ENCODE measurements at places on chromosomes 5 and 9.

DNA sequence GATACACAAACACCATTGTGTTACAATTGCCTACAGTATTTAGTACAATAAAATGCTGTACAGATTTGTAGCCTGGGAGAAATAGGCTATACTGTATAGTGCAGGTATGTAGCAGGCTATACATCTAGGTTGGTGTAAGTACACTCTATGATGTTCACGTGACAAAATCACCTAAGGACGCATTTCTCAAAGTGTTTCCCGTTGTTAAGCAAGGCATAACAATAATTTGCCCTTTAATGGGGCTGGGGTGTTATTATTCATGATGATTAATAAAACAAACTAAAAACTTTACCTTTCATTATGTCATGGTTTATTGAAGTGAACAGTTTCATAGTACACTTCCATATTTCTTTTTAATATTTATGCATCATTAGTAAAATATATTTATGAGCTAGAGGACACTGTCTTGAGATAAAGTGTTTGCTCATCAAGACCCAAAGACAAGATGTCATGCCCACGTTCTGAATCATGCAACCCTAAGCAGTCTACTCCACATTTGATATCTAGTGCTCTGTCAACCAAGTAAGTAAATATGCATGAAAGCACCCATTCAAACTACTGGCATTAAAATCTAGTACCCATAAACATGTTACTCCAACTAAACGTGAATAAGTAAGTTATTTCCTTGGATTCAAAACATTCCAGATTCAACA lies 220.5 kb downstream of the NR2F1-AS1 start:
- no peak for DNase-seq

DNA sequence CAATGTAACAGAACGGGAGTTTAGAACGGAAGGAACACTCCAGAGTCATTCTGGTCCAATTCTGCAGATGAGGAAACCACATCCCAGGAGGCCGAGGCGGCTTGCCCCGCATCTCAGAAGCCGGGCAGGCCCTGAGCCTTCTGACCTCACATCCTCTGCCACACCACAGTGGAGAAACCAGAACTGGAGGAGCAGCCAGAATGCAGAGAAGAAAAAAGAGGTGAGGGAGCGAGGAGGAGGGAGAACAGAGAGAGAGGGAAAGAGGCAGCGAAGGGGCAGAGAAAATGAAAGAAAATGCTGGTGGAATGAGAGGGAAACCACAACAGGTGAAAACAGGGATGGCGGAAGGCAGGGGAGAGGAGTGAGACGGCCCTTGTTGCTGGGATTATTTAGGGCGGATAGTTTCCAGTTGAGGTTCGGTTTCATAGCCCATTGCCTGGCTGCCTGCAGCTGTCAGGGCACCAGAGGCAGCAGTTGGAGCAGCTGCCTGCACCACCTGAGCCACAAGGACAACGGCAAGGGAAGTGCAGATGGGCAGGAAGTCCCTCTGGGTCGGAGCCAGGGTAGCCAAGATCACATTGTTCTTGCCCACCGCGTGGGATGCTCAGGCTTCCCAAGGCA lies at the start of gene HMHB1:
HMHB1 (plus strand) TSS at position 77 of the 621 bp plus-strand sequence.
- no peak for DNase-seq

DNA sequence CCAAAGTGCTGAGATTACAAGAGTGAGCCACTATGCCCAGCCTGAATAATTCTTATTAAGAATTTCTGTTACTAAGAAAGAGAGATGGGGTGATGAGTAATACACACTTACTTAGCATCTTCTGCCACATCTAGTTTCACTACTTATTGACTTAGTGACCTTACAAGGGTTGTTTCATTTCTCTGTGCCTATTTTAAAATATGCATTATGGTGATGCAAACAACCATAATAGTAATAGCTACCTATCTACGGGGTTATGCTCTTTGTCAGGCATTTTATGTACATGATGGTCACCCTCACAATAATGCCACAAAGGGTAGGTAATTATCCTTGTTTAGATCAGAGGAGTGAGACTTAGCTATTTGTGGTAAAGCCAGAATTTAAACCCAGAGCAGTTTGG lies 499.0 kb upstream of the SGCD start:
- DNase-seq, result no peak

- DNase-seq, result no peak
These were observed 1.8 kb downstream of the CTXN3 start for GRCh38 chr5:127650649-127651048.

GRCh38 chr9:27209034-27209433 lies 87.9 kb downstream of the EQTN start:
- DNase-seq, result no peak

DNA sequence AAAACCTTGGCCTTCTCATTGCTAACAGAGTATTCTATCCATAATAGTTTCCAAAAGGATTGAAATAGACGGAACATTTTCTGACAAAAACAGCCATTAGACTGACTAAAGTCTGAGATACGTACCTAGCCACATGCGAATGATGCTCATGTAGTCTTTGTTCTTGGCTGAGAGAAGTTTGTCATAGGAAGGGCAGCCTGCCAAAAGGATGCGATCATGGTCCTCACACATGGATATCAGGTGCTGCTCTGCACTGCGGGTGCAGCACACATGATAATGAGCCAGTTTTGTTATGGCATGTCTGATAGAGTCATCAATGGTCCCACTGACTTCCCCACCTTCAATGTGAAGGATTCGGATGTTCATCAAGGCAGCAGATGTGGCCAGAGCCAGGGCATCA lies 12.3 kb downstream of the GNE start:
- DNase-seq, result no peak

GRCh38 chr5:149100331-149100730 lies 37.5 kb upstream of the SH3TC2 start:
- no peak for DNase-seq

DNA sequence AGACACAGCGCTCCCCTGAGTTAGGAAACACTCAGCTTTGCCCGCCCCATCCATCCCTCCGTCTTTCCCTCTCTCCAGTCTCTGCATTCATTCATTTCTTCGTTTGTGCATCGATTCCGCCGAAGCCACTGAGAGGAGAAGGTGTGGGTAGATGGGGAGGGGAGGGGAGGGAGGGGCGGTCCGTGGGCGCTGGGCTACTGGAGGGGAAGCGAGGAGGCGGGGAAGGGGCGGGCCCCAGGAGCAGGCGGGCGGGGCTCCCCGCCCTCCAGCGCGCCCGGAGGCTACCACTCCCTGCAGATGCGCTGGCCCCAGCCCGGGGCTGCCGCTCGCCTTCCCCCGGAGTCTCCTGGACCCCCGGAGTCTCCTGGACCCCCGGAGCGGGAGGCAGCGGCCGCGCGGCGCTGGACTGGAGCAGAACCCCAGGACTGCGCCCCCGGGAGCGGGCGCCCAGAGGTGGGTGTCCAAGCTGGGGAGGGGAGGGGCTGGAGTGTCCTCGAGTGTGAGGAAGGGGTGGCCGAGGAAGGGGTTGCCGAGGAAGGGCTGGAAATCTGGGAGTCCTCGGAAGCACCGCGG lies 159.5 kb downstream of the C9orf152 start:
- DNase-seq, result peak; percentile 62

- DNase-seq, result no peak
These were observed 361.1 kb downstream of the MAN2A1 start for GRCh38 chr5:110050640-110051345.

- DNase-seq, result no peak
These were observed 537.6 kb downstream of the CETN3 start for GRCh38 chr5:89871906-89872305.

GRCh38 chr9:111622626-111623025 lies 8.5 kb upstream of the DNAJC25 start:
- no peak for DNase-seq

DNA sequence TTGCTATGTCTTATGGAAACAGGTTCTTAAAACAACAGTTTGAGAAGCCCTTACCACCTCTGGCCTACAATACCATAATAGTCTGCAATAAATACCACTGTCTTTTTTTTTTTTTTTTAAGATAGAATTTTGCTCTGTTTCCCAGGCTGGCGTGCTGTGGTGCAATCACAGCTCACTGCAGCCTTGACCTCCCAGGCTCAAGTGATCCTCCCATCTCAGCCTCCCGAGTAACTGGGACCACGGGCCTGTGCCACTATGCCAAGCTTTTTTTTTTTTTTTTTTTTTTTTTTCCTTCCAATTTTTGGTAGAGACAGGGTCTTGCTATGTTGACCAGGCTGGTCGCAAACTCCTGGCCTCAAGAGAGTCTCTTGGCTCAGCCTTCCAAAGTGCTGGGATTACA lies 37.0 kb downstream of the AFF4 start:
- DNase-seq, result no peak

DNA sequence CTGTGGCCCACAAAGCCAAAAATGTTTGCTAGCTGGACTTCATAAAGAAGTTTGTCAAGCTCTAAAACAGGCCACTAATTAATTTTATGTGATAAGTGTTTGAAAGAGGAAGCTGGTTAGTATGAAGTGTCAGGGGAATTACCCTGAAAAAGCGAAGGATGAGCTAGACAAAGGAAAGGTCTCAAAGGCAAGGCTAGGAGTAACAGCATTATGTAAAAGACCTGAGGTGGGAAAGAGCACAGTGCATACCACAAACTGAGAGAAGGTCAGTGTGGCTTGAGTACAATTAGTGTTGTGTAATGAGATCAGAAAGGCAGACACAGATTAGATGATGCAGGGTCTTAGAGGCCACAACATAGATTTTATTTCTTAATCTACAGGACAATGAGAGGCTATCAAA lies 29.6 kb downstream of the RC3H2 start:
- DNase-seq, result no peak

DNA sequence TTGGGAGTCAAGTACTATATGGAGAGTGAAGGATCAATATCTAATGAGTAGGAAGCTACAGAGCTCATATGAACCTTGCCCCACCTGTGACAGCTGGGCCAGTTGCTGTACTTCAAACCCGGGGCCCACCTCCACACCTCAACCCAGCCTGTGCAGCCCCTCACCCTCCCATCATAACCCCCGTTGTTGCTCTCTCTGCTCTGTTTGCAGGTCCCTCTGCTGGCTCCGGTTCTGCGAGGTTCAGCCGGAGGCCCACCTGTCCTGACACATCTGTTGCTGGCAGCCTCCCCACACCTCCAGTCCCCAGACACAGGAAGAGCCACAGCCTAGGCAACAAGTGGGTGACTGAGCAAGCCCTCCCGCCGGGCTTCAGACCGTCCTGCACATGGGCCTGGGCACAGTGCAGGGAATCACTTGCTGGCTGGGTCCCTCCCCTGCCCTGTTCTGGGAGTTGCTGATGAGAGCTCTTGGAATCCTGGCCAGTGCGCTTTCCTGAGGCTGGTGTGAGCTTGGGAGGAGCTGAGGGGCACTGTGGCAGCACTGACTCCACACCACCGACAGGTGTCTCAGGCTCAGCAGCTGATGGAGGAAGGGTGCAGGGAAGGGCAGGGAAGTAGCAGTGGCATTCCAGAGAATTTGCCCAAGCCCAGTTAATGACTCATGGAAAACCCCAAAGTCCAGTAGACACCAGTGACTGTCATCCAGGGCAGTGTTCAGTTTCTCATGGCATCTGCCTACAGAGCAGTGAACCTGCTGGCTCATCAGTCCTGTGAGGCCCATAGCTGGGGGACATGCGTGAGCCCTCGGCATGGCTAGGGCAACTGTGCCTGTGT lies 69.5 kb upstream of the GARNL3 start:
- no peak for DNase-seq

GRCh38 chr9:114551750-114552685 lies 35.6 kb upstream of the ATP6V1G1 start:
- DNase-seq, result no peak

DNA sequence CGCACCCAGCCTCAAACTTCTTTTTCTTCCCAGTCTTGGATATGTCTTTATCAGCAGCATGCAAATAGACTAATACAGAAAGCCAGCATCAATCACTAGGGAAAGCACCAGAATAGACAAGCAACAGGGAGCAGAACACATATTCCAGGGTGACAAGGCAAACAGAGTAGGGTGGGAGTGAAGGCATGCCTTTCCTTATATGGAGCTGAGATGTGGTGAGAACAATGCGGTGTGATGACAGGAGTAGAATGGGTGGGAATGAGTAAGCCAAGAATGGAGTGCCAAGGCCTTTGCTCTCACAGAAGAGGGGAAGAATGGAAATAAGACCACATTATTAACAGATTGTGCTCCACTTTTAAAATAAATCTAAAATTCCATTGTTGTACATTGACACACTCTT lies 115.6 kb downstream of the CETN3 start:
- DNase-seq, result no peak

- DNase-seq, result no peak
These were observed 45.6 kb downstream of the COL15A1 start for GRCh38 chr9:98989036-98990000.

- DNase-seq, result no peak
These were observed 67.3 kb upstream of the TYRP1 start for GRCh38 chr9:12625844-12626243.

- DNase-seq, result no peak
These were observed 18.4 kb upstream of the TTC1 start for GRCh38 chr5:159990506-159990905.

DNA sequence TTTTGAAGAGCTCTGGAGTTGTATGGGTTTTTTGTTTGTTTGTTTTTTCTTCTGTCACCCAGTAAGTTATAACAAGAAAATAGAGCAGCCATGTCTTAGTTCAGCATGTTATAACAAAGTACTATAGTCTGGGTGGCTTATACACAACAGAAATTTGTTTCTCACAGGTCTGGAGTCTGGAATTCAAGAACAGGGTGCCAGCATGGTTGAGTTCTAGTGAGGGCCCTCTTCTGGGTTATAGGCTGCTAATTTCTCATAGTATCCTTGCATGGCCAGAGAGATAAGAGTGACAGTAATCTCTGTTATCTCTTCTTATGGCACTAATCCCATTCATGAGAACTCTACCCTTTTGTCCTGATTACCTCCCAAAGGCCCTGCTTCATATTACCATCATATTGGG lies 114.7 kb downstream of the GIN1 start:
- no peak for DNase-seq

DNA sequence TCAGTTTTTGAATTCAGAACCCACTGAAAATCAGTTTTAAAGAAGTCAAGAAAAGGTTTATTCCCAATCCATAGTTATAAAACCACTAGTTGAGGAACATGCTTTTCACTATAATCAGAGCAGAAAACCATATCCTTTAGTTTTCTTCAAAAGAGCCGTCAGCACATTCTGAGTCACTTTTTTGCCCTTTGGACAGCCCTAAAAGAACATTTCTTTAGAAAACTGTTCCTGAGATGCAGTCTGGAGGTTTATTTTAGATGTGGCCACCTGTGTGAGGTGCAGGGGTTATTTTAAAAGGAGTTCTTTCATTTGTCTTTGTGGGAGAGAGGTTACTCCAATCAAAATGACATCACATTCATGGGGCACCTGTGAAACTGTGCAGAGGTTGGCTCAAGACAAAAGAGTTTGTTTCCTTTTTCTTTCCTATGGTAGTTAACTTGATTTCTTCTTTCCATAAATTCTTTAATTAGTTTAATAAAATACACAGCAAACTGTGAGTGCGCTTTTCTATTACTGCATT lies 221.6 kb upstream of the RPS23 start:
- DNase-seq, result no peak

GRCh38 chr5:125835293-125836172 lies 587.7 kb upstream of the GRAMD2B start:
- no peak for DNase-seq

DNA sequence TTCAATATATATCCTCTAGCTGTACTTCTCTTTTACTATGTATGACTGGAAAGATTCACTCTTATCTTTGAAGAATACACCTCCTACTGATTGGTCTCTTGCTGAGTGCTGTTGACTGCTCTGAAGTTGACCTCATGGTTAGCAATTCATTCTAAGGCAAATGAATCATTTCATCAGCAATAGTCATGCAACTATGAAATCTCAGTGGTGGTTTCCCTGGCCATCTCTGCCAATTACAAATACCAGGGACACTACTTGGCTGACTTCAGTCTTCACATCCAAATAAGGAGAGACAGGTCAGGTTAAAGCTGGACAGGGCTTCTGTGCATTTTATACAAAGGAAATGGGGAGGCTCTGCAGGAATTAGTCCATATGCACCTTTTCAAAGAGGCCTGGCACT lies 333.5 kb upstream of the ACTBL2 start:
- DNase-seq, result no peak

Measured in NCI-H2029 (cell line).